Occipital lobe (tissue), 3 donors: ENCODE measurements at places on chromosomes 12 and 14. TPM values are rescaled to one million over a fixed set of nuclear protein-coding genes. Genes with fewer than 3 reads are reported as not detected.
A peak's percentile ranks its signal among the peaks of the same experiment; 100 is the strongest.

DAO gene
- total RNA-seq, result not detected

DNA sequence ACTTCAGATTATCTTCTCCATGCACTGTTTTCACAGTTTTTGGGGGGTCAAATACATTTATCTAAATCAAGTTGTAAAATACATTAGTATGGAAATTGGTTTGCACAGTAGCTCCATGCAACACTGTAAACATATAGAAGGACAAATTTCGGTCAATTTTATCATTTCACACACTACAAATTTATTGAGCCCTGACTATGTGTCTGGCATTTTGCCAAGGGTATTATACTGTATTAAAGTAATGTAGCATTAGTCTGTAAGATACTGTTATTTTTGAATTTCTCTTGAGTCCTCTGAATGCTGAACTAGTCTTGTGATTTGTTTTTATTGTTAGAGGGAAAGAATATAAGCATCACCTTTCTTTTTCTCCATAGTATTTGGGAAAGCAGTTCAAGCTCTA is 1.3 kb downstream of the RAD9B start:
- no peak for DNase-seq

DNA sequence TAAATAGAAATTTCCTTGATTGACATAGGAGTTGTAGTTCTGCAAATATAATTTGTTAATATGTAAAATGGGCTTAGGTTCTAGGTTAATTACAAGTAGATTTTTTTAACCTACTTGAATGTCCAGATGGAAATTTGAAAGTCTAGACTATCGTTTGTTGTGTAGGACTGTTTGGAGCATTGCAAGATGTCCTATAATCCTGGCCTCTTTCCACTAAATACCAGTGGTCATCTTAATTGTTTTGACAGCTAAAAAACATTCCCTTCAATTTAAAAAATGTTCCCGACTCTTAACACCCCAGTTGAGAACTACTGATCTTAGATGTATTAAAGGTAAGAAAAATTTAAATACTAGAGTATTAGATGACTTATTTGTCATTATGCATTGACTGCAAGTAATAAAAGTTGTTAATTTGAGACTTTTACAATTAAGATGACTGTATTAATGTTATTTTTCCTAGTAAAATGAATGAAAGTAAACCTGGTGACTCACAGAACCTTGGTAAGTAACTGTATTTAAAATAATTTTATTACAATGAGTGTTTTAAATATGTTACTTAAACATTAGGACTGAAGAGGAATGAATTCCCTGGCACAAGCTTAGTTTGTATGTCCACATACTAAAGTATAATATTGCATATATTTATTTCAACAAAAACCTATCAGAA is 21.8 kb downstream of the G2E3 start:
- no peak for DNase-seq

GRCh38 chr14:32656601-32657000 is 282.1 kb upstream of the NPAS3 start:
- DNase-seq, result no peak

DNA sequence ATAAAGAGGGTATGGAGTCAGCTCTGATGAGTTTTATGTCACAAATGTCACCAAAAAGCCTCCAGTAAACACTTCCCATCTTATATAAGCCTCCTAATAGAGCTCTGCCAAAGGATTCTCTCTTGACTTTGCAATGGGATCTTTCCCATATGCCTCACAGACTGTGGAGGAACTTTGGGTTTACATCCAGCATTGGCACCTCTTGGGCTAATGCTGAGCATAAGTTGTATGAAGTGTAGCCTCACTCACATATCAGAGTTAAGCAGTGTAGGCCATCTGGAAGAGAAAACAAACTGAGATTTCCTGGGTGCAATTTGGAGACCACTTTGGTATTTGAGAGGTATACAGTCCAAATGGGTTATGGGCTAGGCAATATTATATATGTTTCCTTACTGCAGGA is 24.9 kb downstream of the EGLN3 start:
- no peak for DNase-seq

- DNase-seq, result peak; percentile 23
Measured at GRCh38 chr12:108734200-108734906, 3.0 kb upstream of the CORO1C start.

GRCh38 chr12:96218989-96219678 is 25.0 kb downstream of the ELK3 start:
- DNase-seq, result no peak
